T-helper 2 cell treated with Interferon-gamma antibody and Interleukin-4, amounts not matched to agents 5 μg/mL and 100 μg/mL, for 36 hours (primary cell): ENCODE measurements at places on chromosomes 2 and 18.

GRCh38 chr2:101396316-101396717 is 9.0 kb upstream of the CREG2 start:
- DNase-seq, result no peak

- peak; percentile 64 for DNase-seq
Measured at GRCh38 chr2:29014811-29015421, 33.8 kb downstream of the TOGARAM2 start.

DNA sequence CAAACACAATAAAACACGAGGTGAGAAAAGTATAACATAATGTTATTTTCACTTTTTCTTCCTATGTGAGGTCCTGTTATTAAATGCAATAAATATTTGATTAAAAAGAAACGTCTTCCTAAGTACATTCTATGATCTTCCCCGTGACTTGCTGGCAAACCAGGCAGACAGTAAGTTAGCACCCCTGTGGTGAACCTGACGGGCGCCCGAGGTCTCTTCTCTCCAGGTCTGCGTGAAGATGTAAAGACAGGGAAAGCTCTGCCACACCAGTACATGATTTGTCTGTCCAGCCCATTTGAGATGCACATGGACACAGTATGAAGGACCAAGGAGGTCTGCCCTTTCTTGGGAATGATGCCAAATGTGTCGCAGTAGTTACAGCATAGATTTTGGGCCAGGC is 57.6 kb downstream of the PTH2R start:
- no peak for DNase-seq

DNA sequence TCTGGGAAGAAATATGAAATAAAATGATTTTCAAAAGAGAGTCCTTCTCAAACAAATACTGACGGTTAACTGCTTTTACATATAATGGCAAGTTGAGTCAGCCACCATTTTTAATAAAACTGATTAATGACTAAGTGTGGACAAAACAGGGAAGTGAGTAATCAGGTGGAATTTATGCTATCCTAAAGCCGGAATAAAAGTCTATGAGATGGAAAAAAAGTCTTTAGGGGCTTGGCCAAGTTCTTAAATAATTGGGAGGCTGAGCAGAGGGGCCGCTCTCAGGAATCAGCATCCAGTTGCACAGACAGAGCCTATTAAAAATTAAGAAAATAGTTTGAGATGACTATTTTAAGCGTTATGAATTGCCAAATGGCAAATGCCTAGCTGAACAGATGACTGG is 58.6 kb upstream of the AFF3 start:
- DNase-seq, result no peak

DNA sequence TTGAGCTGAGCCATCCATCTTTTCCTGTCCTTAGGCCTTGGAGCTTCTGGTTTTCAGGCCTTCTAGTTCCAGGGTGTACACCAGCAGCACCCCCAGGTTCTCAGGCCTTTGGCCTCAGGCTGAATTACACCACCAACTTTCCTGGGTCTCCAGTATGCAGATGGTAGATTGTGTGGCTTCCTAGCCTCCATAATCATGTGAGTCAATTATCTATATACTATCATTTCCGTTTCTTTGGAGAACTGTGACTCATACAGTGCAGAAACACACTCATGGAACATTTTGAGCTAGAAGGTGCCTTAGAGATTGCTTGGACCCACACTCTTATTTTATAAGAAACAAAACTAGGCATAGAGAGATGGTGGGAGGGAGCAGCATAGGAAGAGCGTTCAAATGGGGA is 167.4 kb downstream of the NCK2 start:
- peak; percentile 16 for DNase-seq

DNA sequence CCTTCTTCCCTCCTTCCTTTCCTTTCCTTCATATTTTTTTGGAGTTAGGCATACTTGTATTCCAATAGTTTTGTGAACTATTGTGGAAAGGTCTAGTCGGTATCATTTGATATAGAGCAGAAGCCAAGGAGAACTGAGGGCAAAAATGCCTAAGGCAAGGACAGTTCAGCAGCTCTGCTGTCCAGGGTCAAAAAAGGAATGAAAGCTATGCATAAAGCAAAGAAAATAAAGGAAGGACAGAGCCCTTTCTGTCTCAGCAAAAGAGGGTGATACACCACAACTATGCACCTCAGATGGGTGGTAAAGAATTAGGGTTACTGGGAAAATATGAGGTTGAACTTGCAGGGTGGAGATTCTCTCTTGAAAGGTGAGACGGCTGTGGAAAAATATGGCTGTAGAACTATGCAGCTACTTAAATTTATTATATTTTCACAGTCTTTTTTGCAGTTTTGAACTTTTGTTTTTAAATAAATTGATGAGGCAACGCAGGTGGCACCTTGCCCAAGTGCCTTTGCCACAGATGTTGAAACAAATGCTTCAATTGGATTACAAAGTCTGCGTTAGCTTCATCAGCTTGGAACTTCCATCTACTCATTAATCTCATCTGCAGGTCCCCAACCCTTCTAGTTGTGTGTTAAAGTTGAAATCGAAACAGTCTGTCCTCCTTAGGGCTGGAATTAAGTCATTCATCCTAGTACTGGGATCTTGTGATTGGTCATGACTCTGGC is 20.8 kb downstream of the LHCGR start:
- no peak for DNase-seq

- no peak for DNase-seq
Measured at GRCh38 chr2:233189025-233189424, 62.4 kb upstream of the ATG16L1 start.

DNA sequence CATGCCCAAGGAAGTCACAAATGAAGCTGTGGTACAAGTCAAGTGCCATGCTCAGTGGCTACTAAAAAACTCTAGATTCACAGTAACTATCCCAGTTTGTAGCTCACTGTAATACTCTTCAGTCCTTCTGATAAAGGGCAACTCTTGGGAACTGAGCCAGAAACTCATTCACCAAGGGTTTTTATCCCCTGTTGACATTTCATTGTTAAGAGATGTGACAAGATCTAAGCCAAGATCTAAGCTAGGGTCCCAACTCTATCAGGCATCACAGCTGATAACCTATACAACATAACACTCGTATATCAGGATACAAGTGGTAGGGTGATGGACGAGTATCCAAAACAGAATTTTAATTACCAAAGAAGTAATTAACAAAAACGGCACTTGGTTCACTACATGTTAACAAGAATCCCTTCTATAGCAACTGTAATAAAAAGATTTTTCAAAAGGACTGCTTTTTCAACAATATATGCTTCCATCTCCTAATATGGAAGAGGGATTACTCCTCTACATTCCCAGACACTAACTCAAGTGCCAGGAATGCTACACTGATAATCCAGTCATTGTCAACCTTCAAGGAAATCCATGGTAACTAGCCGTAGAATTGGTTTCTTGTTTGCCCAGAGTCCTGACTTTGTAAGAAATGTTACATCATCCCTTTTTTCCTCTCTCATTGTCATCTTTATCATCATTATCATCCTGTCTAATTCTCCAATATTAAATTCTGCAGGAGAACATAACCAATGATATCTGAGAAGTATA is 111.7 kb downstream of the CDH2 start:
- no peak for DNase-seq

GRCh38 chr2:8230466-8230865 is 451.4 kb upstream of the ID2 start:
- no peak for DNase-seq
